ENCODE measurements at places on chromosomes 13 and 19. TPM values are rescaled to one million over a fixed set of nuclear protein-coding genes. Genes with fewer than 3 reads are reported as not detected.
A peak's percentile ranks its signal among the peaks of the same experiment; 100 is the strongest.

DNA sequence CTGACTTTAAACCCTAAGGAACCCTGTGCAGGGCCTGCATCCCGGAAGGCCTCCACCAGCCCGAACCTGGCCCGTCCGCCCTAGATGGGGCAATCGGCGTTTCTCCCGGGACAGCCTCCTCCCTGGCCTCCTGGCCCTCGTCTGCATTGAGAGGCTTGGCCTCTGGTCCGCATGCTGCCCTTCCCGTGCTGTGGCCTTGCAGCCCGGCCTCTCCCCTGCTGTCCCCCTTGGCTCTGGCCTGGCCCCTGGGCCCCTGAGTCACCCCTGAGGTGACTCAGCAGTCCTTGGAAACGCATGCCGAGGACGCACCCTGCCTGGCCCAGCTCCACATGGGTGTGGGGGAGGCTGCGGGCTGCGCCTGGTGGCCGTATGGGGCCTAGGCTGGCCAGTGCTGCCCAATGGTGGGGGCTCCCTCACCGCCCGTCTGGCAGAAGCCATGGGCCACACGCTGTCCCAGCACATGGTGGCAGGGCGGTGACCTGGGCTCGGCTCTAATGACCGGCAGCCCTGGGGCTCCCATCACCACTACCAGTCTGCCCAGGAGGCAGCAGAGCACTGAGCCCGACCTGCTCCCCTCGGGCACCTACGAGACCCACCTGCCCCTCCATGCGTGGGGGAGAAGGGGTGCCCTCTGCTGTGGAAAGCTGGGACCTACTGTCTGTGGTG is 25.7 kb downstream of the SH3GL1 start:
- H3K27ac ChIP-seq = peak overlapping the region; percentile 97
- H3K36me3 ChIP-seq = peaks cover 3% of the 10 kb centered on the region
- no peaks in the 10 kb centered on the region for H3K27me3 ChIP-seq
- no peak for DNase-seq

DNA sequence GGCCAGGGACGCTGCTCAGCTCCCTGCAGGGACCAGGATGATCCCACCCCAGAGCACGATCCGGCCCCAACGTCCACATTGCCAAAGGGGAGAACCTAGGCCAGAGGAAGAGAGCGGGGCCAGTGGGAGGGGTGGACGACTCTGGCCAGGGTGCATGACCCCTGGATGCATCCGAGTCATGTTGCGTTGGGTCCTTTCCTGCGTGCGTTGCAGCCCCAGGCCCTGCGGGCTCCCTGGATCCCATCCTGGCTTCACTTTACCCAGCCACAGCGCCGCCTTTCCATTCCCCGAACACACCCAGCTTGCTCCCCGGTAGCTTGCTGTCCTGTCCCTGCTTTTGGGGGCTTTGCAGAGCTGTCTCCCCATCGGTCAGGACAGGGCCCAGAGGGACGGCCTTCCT is 10.5 kb downstream of the PLIN4 start:
- H3K36me3 ChIP-seq = peaks cover 13% of the 10 kb centered on the region
- no peak overlapping the region for H3K4me3 ChIP-seq
- DNase-seq = no peak
- no peaks in the 10 kb centered on the region for H3K27me3 ChIP-seq

- H3K27ac ChIP-seq = peak overlapping the region; percentile 64
- H3K36me3 ChIP-seq = peaks cover 11% of the 10 kb centered on the region
- no peak for DNase-seq
- H3K4me3 ChIP-seq = no peak overlapping the region
- H3K4me1 ChIP-seq = peaks cover 2% of the 10 kb centered on the region
Observed at GRCh38 chr19:46670813-46671212, 9.8 kb upstream of the DACT3 start.

- H3K36me3 ChIP-seq = peaks cover 1% of the 10 kb centered on the region
- no peaks in the 10 kb centered on the region for H3K27me3 ChIP-seq
- H3K4me1 ChIP-seq = no peaks in the 10 kb centered on the region
- H3K4me3 ChIP-seq = no peak overlapping the region
Observed at GRCh38 chr19:21922276-21922675, 86.3 kb upstream of the ZNF43 start.

GRCh38 chr19:51259348-51260245 is 8.7 kb downstream of the SIGLECL1 start:
- no peak overlapping the region for H3K4me3 ChIP-seq
- no peaks in the 10 kb centered on the region for H3K36me3 ChIP-seq
- no peaks in the 10 kb centered on the region for H3K4me1 ChIP-seq
- no peak overlapping the region for H3K27ac ChIP-seq

DNA sequence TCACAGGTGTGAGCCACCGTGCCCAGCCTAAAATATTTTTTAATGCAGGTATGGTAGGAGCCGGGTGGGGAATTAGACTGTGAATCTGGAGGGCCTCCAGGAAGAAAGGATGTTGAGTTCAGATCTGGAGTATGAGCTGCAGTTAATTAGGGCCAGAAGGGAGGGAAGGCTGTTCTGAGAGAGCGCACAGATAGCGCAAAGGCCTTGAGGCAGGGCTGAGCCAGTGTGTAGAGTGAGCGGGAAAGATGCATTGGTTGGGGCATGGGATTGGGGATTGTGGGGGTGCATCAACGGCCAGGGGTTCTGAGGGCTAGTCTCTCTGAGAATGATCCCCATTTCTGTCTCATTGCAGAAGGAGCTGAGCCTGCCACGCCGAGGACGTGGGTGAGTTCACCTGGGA is 9.7 kb downstream of the MAST3 start:
- H3K4me1 ChIP-seq = peaks cover 10% of the 10 kb centered on the region
- H3K27me3 ChIP-seq = peaks cover 11% of the 10 kb centered on the region
- H3K36me3 ChIP-seq = no peaks in the 10 kb centered on the region
- H3K27ac ChIP-seq = no peak overlapping the region
- no peak overlapping the region for H3K4me3 ChIP-seq
- DNase-seq = no peak

- H3K27ac ChIP-seq = no peak within 1 kb of the TSS
- H3K27me3 ChIP-seq = no peaks in the 10 kb centered on the region
- H3K36me3 ChIP-seq = peaks cover 3% of the 10 kb centered on the region
- no peak for DNase-seq
- no peak within 1 kb of the TSS for H3K4me3 ChIP-seq
- H3K4me1 ChIP-seq = no peaks in the 10 kb centered on the region
Observed at GRCh38 chr19:43414554-43414953, at the start of gene TEX101. TEX101 (plus strand) TSS chr19:43414890; CDS start chr19:43415920, 1,030 bp downstream.

- DNase-seq = no peak
- peaks cover 7% of the 10 kb centered on the region for H3K36me3 ChIP-seq
- no peak overlapping the region for H3K4me3 ChIP-seq
- H3K4me1 ChIP-seq = no peaks in the 10 kb centered on the region
- H3K27me3 ChIP-seq = no peaks in the 10 kb centered on the region
Observed at GRCh38 chr19:728011-728410, 19.3 kb downstream of the PALM start.

- peaks cover 25% of the 10 kb centered on the region for H3K4me1 ChIP-seq
- no peak overlapping the region for H3K27ac ChIP-seq
- no peak for DNase-seq
- H3K4me3 ChIP-seq = no peak overlapping the region
Observed at GRCh38 chr19:42501733-42502132, 26.5 kb downstream of the CEACAM1 start.

DNA sequence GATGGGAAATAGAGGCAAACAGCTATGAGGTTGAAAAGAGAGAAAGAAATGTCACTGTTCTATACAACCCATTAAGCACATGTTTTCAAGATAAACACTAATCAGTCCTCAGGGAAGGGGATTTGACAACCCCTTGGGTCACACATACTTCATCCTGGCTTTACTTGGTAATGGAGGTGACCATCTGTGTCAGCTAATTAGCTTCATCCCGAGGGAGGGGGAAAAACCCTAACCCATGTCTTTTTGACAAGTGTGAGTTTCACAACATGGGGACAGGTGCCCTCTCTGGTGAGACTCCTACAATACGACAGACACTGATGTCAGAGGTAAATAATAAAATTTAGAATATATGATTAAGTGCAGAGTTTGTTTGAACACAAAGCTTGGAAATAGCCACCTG is 43.1 kb downstream of the ZNF611 start:
- no peaks in the 10 kb centered on the region for H3K27me3 ChIP-seq
- H3K36me3 ChIP-seq = peaks cover 5% of the 10 kb centered on the region
- H3K4me3 ChIP-seq = peak overlapping the region; percentile 27
- H3K27ac ChIP-seq = peak overlapping the region; percentile 58
- no peak for DNase-seq

DNA sequence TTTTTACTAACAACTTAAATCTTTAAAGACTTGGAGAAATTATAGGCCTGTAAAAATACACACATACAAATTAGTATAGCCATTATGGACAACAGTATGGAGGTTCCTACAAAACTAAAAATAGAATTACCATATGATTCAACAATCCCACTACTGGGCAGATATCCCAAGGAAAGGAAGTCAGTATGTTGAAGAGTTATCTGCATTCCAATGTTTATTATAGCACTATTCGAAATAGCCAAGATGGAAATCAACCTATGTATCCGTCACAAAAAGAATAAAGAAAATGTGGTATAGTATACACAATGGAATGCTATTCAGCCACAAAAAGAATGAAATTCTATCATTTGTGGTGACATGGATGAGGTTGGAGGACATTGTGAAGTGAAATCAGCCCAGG is 37.2 kb downstream of the SLITRK1 start:
- H3K4me1 ChIP-seq = no peaks in the 10 kb centered on the region
- H3K27ac ChIP-seq = no peak overlapping the region
- no peaks in the 10 kb centered on the region for H3K36me3 ChIP-seq

DPF1 gene
- total RNA-seq = 4.9 TPM

VMAC gene
- 13.9 TPM for total RNA-seq

ISOC2 gene
- 36.6 TPM for total RNA-seq

ZNF57 gene
- total RNA-seq = 5.3 TPM

Measured in progenitor cell of endocrine pancreas (in vitro differentiated cells).